A549 treated with DMSO at 1 μM for 4 hours (cell line): ENCODE measurements at places on chromosomes 4 and X. TPM values are rescaled to one million over a fixed set of nuclear protein-coding genes. Genes with fewer than 3 reads are reported as not detected.

SFRP2 gene
- not detected in 5 replicates for total RNA-seq

FMR1 gene
- total RNA-seq, result 21.1 to 28.3 TPM (median 24.4 TPM) in 5 replicates

RBM47 gene
- 19.5 to 28.1 TPM (median 25.4 TPM) in 5 replicates for total RNA-seq

PIN4 gene
- total RNA-seq, result 30.3 to 60.9 TPM (median 35.0 TPM) in 5 replicates

ZNF732 gene
- not detected in 5 replicates for total RNA-seq

RNF150 gene
- total RNA-seq, result 0.26 to 0.57 TPM (median 0.30 TPM) in 5 replicates

GAGE13 gene
- total RNA-seq, result not detected in 5 replicates

SMIM31 gene
- 0.02 to 0.11 TPM (median 0.07 TPM) in 3 of 5 replicates, not detected in the others for total RNA-seq

PRKG2 gene
- 0.72 to 1.8 TPM (median 0.85 TPM) in 5 replicates for total RNA-seq

CYTL1 gene
- not detected in 5 replicates for total RNA-seq

CUL4B gene
- 32.0 to 50.9 TPM (median 42.6 TPM) in 5 replicates for total RNA-seq

NDNF gene
- total RNA-seq, result not detected in 5 replicates

ARHGAP6 gene
- not detected in 5 replicates for total RNA-seq

ZNF674 gene
- 2.5 to 4.5 TPM (median 3.7 TPM) in 5 replicates for total RNA-seq

FRMD7 gene
- not detected in 5 replicates for total RNA-seq

SLITRK2 gene
- total RNA-seq, result 0.01 TPM in 1 of 5 replicates, not detected in the others
